Midbrain (tissue), 1 donor: ENCODE measurements at places on chromosomes 6 and 20.
A peak's percentile ranks its signal among the peaks of the same experiment; 100 is the strongest.

DNA sequence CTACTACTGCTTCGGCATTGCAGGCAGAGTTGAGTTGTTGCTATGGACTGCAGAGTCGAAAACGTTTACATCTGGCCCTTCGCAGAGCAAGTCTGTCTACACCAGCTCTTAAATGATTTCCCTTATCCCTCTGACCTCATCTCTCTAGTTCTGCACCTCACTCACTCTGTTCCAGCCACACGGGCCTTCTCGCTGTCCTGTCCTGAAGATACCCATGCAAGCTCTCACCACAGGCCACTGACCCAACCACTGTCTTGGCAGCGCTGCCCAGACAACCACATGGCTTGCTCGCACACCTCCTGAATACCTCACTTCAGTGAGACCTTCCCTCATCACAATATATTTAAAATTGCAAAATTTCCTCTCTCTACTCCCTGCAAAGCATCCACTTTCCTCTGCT lies 31.4 kb downstream of the B4GALT5 start:
- DNase-seq = no peak

DNA sequence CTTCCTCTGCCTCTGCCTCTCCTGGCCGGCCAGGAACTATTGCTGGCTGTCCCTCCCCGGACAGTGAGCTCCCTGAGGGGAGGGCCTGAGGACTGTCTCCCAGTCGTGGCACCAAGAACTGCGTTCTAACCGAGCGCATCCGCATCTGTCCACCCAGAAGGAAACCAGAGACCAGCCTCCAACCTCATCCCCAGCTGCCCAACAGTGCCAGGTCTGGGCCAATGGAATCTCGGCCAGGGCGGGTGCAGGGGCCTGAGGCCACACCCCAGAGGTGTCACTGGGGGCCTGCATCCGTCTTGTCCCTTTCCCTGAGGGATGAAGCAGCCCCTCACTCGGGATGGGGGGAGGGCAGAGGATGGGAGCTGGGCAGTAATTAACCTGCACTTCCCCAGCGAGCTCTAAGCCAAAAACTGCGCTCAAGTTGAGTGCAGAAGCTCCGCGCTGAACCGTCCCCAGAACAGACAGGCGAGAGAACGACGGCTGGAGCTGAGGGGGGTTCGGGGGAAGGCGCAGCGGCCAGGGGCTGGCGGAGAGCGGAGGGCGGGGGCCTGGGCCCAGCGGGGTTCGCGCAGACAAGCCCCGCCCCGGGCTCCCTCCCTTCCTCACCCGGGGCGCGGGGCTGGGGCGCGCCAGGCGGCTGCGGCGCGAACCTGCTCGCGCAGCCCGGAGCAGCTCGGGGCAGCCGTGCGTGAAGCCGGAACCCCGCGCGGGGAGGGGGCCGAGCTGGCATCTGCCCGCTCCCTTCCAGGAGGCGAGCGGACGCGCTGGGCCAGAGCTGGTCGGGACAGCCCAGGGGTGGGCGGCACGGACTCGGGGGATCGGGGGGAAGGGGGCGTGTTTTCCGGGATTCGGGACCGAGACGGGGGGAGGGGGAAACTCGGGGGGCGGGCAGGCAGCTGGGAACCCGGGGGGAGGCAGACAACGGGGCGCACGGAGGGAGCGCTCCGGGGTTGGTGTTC lies 1.4 kb downstream of the TFEB start:
- DNase-seq = peak; percentile 89

DNA sequence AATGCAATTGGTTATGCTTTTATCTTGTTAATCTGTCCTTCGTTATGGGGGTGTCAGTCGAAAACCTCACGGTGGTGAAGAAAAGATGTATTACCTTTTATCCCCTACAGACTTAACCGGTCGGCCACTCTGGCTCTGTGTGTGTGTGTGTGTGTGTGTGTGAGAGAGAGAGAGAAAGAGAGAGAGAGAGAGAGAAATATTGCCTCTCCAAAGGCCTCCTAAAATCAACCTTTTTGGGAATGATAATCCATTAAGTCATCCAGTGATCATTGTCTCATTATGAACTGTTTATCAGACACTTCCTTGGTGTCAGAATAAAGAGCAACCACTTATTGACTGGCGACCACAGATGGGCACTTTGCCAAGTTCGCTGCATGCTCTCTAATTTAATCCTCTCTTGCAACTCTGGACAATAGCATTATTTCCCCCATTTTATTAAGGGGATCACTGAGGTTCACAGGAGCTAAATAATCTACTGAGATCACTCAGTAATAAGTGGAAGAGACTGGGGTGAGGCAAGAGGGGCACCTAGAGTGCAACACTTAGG lies 30.7 kb downstream of the SLC35D3 start:
- no peak for DNase-seq

DNA sequence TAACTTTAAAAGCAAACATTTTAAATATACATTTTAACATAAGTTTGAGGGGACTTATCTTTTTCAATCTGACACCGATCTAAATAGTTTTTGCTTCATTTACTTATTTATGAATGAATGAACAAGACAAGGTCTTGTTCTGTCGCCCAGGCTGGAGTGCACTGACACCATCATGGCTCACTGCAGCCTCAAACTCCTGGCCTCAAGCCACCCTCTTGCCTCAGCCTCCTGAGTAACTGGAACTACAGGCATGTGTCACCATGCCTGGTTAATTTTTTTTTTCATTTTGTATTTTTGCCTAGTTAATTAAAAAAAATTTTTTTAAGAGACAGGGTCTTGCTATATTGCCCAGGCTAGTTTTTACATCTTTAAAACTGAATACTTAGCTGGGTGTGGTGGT lies 25.4 kb downstream of the FBXO9 start:
- DNase-seq = no peak

DNA sequence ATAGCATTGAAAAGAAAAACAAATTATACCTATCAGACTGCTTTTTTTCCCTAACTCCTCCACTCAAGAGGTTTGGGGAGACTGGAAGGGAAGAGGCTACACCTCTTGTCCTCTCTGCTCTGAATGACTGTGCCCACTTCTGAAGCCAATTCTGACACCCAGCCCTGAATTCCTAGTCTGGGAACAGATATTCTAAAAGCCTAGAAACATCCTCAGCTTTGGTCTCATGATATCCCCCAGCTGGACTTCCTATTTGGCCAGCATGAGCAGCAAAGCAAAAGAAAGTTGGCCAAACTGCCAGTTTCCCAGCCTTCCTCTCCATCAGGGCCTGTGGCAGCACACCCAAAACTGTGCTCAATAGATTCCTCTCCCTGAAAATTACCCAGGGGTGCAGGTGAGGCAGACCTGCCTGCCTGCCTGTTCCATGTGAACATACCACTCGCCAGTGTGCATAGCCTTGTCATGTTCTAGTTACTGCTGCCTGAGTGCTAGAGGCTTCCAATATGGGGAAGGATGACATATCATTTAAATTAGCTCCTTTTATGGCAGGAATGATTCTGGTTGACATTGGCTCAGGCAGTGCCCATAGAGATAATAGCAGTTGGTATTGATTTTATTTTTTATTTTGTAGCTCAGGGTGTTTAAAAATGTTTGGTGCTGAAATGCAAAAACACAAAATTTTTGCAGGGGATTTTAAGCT lies 152.1 kb upstream of the RIN2 start:
- peak; percentile 1 for DNase-seq

GRCh38 chr6:122077603-122078002 lies 321.8 kb upstream of the HSF2 start:
- DNase-seq = no peak

- no peak for DNase-seq
These were observed 72.4 kb downstream of the FGD2 start for GRCh38 chr6:37077905-37078296.

- peak; percentile 19 for DNase-seq
These were observed 32.7 kb upstream of the COL10A1 start for GRCh38 chr6:116158641-116159040.

DNA sequence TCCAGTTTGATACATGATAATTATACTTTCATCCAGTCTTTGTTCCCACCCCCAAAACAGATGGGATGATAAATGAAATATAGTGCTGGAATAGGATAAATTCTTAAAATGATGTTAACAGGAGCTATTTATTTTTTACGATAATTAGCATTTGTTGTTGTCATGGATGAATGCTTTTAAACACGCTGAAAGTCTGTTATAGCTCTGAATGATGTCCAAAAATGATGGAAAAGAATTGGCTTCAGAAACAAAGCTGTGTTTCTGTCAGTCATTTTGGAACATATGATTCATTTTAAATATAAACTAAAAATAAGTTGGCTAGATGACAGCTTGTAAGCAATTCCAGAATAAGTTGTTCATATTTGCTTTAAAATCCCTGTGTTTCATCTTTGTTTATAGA lies 237.4 kb downstream of the GRIK2 start:
- DNase-seq = no peak

DNA sequence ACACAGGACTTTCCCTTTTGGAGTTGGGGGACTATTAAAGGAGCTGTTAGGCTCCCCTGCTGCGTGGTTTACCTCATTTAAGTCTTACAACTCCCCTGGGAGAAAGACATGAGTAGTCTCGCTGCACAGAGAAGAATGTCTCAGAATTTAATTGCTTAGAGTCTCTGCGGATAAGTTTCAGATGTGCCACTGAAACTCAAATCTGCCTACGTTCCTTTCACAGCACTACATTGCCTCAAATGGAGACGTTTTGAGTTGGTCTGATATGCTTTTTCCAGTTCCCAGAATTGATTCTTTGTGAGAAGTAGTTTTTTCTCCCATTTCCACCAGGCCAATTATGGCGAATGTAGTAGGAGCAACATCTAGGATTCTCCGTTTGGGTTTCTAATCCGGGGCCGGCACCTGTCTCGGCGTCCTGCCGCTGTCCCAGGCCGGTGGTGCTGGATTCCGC lies 532 bp upstream of the SLC35F1 start:
- DNase-seq = peak; percentile 51

DNA sequence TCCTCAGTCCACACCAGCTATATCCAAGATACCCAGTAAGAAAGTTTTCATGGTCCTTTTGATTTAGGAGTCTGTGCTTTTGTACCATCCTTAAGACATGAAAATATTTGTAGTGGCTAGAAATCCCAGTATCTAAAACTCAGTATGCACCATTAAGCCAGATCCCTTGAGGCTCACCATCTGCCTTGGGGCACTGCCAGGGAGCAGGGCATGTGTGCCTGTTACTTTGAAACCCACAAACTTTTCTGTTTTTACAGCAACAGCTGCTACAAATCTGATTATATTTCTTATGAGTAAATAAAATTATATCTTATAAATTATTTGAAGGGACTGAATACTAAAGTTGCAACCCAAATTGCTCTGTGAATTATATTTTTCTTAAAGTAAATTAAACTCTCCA lies 290.5 kb upstream of the MANEA start:
- DNase-seq = no peak

- no peak for DNase-seq
These were observed 6.9 kb downstream of the MANBAL start for GRCh38 chr20:37296371-37296770.
